Neuronal stem cell (in vitro differentiated cells): ENCODE measurements at places on chromosomes 7 and 10.

GRCh38 chr7:6551016-6551511, at the start of gene GRID2IP:
GRID2IP (minus strand) TSS chr7:6551461; CDS start chr7:6551436, 25 bp downstream.
- no peak for DNase-seq

DNA sequence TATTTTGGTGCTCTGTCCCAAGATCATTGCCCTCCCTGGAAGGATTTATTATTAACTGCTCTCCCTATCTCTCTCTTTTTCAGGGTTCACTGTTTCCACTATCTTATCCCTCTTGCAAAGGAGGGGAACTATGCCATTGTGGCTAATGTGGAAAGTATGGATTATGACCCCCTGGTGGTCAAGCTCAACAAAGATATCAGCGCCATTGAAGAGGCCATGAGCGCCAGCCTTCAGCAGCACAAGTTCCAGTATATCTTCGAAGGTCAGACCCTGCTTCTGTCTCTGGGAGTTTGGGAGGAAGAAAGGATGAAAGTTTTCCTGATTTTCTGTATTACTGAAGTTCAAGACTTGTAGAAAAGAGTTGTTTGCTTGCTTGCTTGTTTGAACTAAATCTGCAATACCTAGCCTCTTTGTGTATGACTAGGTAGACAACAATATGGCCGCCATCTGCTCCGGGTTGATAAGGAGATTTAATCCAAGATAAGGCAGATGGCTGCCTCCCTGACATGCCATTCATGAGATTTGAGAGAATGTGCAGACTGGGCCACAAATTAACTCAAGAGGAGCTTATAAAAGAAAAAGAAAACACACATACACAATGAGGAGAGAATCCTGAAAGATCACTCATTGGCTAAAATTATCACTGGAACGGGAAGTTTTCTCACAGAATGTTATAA, 122.2 kb upstream of the LRGUK start:
- DNase-seq: no peak

DNA sequence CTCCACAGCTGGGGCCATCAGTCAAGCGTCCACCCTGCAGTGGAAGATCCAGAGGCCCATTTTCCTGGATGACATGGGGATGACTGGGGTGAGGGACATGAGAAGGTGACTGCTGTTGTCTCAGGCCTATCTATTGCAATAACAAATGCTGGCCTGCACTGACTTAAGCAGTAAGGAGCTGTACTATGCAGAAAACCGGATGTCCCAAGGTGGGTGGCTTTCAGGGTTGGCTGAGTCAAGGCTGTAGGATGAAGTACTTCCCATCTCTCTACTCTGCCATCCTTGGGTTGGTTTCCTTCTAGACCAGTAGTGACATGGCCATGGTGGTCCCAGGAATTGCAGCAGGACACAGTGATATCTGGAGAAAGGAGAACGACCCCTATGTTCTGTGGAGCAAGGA, 48.1 kb downstream of the NEURL1 start:
- DNase-seq: no peak

- DNase-seq: no peak
Observed at GRCh38 chr10:122181041-122181732, 89.9 kb upstream of the BTBD16 start.

DNA sequence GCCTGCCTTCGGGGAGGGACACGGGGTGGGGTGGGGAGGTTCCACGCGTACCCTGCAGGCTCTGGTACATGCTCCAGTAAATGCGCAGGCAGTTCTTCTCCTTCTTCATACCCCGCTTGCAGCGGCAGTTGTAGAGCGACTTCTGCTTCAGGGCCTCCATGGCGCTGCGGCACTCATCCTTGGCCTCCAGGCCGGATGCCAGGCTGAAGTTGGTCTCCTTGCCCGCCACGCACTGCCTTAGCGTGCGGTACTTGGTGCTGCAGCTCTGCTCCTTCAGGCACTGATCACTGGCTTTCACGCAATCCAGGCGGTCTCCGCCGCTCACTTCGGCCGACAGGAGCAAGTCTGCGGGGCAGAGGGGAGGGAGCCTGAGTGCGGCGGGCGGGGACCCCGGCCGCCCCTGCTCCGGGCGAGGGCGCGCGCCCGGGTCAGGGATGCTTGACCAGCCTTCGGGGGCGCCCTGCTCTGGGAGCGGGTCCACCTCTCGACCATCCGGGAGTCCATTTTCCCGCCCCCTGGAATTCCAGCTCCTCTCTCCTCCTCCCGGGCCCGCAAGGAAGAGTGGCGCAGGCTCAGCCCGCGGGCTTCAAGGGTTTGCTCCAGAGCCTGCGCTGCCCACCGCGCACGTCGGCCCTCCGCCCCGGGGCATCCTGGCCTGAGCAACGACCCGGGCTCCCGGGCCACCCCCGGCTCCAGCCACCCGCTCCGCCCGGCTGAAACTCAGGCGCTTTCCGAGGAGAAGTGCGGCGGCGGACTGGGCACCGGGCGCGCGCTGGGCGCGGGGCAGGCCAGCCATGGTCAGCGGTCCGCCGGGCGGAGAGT, 2.0 kb downstream of the GFRA1 start:
- DNase-seq: peak; percentile 40

GRCh38 chr10:80406204-80406603, 2.1 kb upstream of the PRXL2A start:
- no peak for DNase-seq

DNA sequence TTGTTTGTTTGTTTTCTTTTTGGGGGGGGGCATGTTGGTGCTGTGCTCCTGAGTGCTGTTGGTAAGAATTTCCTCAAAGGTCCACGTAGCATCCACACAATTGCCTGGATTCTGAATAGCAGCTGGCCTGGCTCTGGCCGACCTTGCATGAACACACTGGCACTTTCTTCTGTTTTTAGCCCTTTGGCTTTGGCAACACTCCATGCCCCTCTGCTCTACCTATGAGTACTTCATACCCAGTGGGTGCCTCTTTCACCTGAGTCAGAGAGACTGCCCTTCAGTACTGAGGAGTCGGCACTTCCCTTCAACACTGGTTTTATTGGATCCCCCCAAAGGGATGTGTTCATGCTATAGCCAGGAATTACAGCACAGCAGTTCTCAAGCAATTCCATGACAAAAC, 7.2 kb upstream of the NPVF start:
- DNase-seq: no peak

DNA sequence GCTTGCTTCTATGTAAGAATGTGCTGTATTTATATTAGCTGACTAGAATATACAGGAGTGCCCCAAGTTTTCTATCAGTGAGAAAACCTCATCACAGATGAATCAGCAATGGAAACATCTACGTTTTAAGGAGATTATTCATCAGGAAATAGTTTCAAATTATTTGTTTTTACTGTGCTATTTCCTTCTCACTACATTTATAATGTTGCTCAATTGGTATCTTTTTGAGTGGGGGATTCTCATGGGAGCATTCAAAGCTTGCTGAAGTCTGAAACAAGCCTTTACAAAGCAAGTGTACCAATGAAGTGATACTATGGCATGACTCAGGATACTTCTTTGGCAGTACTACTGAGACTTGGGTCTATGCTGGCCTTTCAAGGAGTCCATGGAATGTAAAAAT, 191.1 kb upstream of the SLC26A5 start:
- DNase-seq: no peak

DNA sequence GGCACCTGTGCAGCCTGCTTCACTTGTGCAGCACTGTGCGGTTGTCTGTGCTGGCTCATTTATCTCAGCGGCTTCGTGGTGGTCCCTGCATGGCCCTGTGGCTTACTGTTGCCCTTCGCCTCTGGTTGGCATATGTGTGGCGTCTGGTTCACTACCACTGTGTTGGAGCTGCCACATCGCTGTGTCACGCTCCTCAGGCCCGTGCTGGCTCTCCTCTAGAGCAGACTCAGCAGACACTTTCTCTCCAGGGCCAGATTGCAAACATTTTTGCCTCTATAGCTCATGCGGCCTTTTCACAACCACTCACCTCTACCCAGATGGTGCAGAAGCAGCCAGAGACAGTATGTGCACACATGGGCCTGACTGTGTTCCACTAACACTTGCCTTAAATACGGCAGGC, 37.9 kb downstream of the PPP2R2D start:
- no peak for DNase-seq

- no peak for DNase-seq
Observed at GRCh38 chr7:22821702-22822485, 755 bp downstream of the TOMM7 start.

GRCh38 chr10:9848981-9849380, 1168.7 kb upstream of the CELF2 start:
- DNase-seq: no peak

- no peak for DNase-seq
Observed at GRCh38 chr7:105538339-105538738, 6.3 kb downstream of the RINT1 start.

DNA sequence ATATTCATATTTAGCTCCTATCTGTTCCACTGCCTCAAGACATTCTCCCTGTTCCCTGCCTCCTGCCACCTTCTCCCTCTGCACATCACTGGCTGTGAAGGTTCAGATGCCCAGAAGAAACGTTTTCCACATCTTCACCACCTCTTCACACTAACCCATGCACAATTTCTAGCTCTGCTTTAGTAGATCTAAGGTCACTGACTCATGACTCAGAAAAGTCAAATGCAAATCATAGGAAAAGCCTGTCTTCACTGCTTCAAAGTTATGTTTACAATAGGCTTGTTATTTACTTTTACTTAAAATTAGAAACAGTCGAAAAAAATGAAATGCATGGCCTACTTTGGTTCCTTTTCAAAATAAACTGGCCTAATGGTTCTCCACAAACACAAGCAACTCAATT, 2.5 kb downstream of the SCRN1 start:
- DNase-seq: no peak

- no peak for DNase-seq
Observed at GRCh38 chr7:90933041-90933440, 331.2 kb upstream of the FZD1 start.

DNA sequence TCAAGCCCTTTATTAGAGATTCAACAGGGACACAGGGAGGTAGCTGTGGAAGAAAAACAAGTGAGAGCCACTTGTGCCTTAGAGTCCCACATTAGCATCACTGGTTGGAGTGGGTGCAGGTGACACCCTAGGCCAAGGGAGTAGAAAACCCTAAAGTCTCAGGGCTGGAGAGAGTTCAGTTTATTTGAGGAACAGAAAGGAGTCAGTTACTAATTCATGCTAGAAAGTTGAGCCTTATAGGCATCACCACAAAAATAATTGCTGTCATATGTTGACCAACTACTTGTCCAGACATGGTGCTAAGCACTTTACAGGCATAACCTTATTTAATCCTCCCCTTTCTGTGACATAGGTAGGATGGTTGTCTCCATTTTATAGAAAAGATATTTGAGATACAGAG, 20.9 kb upstream of the ACSL5 start:
- no peak for DNase-seq

DNA sequence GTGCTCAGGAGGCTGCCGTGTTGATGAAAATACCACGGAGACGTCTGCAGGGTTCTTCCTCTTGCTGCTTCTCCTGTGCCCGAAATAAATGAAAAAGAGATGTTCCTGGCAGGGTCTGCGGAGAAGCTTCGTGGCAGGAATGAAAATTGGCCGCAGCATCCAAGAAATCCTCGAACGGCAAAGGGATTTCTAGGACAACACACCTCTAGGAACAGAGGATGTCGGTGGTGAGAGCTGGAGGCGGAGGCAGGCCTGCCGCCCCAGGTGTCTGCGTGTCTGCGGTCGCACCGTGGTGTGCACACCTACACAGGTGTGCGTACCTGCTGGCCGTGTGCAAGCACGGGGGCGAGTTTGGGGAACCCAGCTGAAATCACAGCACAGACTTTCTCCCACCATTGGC, 43.4 kb downstream of the TMEM130 start:
- no peak for DNase-seq

- no peak for DNase-seq
Observed at GRCh38 chr7:152911922-152912321, 152.4 kb downstream of the ACTR3B start.

DNA sequence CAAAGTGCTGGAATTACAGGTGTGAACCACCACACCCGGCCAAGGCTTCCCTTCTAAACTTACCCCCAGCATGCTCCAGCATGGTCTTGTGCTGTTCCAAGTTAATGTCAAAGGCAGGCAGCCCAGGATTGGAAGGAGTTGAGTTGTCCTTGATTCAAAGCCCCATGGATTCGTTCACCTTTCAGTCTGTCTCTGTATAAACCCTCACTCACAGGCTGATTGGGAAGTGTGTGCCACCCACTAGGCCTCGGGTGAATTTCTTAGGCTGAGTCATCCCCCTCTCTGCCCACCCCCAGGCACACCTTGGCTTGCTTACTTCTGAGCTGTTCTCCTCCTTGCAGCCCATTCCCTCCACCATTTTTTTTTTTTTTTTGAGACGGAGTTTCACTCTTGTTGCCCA, 13.3 kb upstream of the PRDX3 start:
- DNase-seq: no peak

- no peak for DNase-seq
Observed at GRCh38 chr7:142307246-142307900, 49.5 kb upstream of the PRSS58 start.

DNA sequence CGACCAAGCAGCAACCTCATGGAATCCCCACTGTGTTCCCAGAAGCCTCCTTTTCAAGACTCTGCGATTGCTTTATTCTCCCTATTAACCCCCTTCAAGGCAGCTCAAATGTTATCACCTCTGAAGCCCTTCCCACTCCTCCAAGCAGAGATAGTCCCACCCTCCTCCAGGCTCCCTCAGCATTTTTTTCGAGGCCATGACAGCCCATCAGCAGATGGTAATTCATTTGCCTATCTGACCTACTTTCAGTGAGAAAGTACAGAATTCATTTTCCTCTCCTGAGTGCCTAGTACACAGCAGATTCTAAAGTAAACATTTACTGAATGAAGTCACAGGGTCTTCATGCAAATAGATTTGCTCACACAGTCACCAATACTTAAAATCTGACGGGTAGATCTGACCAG, 47.8 kb downstream of the HERPUD2 start:
- peak; percentile 33 for DNase-seq

- DNase-seq: no peak
Observed at GRCh38 chr10:78787125-78787524, 281.6 kb upstream of the ZMIZ1 start.

- DNase-seq: no peak
Observed at GRCh38 chr10:14523286-14523685, 192.6 kb upstream of the FRMD4A start.

DNA sequence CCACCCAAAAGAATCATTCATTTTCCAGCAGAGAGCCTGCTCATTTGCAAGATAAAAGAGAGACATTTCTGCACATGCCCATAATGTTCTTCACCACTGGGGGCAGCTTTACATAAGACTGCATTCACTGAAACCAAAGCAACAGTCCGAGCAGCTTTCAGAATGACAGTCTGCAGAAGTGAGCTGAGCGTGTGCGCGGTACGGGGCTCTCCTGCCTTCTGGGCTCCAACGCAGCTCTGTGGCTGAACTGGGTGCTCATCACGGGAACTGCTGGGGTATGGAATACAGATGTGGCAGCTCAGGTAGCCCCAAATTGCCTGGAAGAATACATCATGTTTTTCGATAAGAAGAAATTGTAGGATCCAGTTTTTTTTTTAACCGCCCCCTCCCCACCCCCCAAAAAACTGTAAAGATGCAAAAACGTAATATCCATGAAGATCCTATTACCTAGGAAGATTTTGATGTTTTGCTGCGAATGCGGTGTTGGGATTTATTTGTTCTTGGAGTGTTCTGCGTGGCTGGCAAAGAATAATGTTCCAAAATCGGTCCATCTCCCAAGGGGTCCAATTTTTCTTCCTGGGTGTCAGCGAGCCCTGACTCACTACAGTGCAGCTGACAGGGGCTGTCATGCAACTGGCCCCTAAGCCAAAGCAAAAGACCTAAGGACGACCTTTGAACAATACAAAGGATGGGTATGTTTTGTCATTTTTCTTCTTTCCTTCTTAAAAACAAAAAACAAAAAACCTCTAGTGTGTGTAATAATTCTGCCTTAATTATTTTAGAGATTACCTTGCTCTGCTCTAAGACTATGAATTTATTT, at the start of gene LRRTM3:
Gene LRRTM3, plus strand, starts transcription at position 141 of the 820 bp plus-strand sequence.
- DNase-seq: peak; percentile 76

GRCh38 chr10:50561266-50561665, 62.5 kb downstream of the SGMS1 start:
- DNase-seq: no peak
